Melanocyte of skin (primary cell): ENCODE measurements at places on chromosomes 2 and 18. TPM values are rescaled to one million over a fixed set of nuclear protein-coding genes. Genes with fewer than 3 reads are reported as not detected.

IL1F10 gene
- total RNA-seq = not detected in 2 replicates

FBXO36 gene
- 2.9 and 3.0 TPM in 2 replicates for total RNA-seq

SPR gene
- 29.6 and 49.1 TPM in 2 replicates for total RNA-seq

KCNIP3 gene
- 114 and 168 TPM in 2 replicates for total RNA-seq

EN1 gene
- not detected in 2 replicates for total RNA-seq

SLC14A1 gene
- total RNA-seq = not detected in 2 replicates

LYG2 gene
- total RNA-seq = not detected in 2 replicates

TSPYL6 gene
- not detected in 2 replicates for total RNA-seq

ASB18 gene
- not detected in 2 replicates for total RNA-seq

MEP1B gene
- not detected in 2 replicates for total RNA-seq

CDH2 gene
- total RNA-seq = 6.3 and 12.5 TPM in 2 replicates

MAPRE3 gene
- 3.2 and 4.0 TPM in 2 replicates for total RNA-seq

AFF3 gene
- 2.1 and 10.2 TPM in 2 replicates for total RNA-seq

HMSD gene
- not detected in 2 replicates for total RNA-seq

SPDYA gene
- 0.33 and 0.62 TPM in 2 replicates for total RNA-seq

MPV17 gene
- 118 and 121 TPM in 2 replicates for total RNA-seq

UCN gene
- total RNA-seq = 0.73 and 2.1 TPM in 2 replicates

MYO3B gene
- 0.34 and 0.36 TPM in 2 replicates for total RNA-seq

GBX2 gene
- 0.69 TPM in 1 of 2 replicates, not detected in the other for total RNA-seq

SETBP1 gene
- total RNA-seq = 2.4 and 4.4 TPM in 2 replicates

SERPINB4 gene
- total RNA-seq = not detected in 2 replicates

OSBPL6 gene
- 6.3 and 9.3 TPM in 2 replicates for total RNA-seq

ITGA6 gene
- 55.7 and 180 TPM in 2 replicates for total RNA-seq

DNPEP gene
- 58.9 and 70.2 TPM in 2 replicates for total RNA-seq
